ENCODE measurements at places on chromosomes 12 and 14.

- DNase-seq: no peak
Observed at GRCh38 chr12:4909410-4909733, 333 bp upstream of the KCNA1 start.

GRCh38 chr14:23066855-23067744 lies 9.8 kb upstream of the CDH24 start:
- DNase-seq: no peak

DNA sequence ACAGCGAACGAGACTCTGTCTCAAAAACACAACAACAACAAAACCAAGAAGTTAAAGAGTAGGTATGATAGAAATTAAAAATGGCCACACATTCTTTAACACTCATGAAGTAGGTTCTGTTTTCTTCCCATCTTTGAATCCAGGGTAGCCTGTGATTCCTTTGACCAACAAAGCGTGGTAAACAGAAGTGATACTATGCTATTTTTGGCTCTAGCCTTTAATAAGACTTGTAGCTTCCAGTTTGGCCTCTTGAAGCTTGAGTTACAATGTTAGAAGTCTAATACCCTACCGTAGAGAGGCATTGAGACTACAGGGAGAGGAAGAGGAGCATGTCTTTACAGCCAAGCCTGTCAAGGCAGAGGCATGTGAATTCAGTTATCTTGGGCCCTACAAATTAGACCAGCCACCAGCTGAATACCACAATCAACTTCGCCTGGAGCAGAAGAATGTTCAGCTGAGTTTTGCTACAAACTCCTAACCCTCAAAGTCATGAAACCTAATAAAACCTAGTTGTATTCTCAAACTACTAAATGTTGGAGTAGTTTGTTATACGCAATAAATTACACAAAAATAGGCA lies 4.9 kb upstream of the NEMF start:
- no peak for DNase-seq

GRCh38 chr12:100737168-100737567 lies 57.4 kb upstream of the ANO4 start:
- DNase-seq: no peak

DNA sequence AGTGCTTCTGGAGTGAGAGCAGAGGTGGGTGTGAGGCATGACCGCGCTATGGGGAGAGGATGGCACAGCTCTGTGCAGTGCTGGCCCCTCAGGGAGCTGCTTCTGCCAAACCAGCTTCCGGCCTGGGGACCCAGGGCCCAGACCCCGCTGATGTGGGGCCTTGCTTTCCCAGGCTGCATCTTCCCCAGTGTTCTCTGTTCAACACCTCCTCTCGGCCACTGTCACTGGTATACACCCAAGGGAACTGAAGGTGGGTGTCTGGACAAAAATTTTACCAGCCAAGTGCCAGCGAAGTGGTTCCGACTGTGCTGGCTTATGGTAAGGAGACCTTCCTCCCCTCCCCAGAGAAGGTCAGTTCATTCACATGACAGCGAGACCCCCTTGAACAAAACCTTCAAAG lies 179.1 kb downstream of the AACS start:
- no peak for DNase-seq

DNA sequence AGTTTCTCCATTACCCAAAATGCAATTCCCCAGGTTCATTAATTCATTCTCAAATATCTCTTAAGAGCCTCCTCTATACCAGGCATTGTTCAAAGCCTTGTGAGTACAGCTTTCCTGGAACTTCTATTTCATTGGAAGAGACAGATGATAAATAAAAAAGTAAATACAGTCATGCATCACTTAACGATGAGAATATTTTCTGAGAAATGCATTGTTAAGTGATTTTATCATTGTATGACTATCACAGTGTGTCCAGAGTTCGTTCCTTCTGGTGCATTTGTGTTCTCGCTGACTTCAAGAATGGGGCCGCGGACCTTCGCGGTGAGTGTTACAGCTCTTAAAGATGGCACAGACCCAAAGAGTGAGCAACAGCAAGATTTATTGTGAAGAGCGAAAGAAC lies 66.0 kb downstream of the ANO4 start:
- no peak for DNase-seq

DNA sequence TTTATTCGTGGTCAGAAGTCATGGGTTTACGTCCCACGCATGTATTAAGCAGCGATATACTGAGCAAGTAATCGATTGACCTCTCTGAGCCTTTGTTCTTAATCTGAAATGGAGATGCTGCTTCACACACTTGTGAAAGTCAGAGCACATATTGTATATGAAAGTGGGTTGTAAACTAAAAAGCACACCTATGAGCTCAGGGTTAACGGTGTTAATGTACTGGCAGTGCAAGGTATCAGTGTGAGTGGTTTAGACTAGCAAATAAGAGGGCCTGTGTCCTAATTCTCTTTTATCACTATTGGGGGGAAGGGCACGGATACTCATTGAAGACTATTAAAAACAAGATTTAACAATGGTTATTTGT lies 676 bp downstream of the MRPL42 start:
- no peak for DNase-seq

GRCh38 chr12:8914716-8915526 lies 612 bp downstream of the PHC1 start:
- DNase-seq: no peak

- DNase-seq: no peak
Observed at GRCh38 chr12:122099856-122100255, 21.3 kb downstream of the MLXIP start.

All from NCI-H2081 treated with DMSO at 0.1 percent for 48 hours (cell line).